NCI-H345 (cell line): ENCODE measurements at places on chromosomes 7 and 10.
A peak's percentile ranks its signal among the peaks of the same experiment; 100 is the strongest.

- DNase-seq, result no peak
Measured at GRCh38 chr7:75795831-75796285, 17.7 kb downstream of the CCL24 start.

DNA sequence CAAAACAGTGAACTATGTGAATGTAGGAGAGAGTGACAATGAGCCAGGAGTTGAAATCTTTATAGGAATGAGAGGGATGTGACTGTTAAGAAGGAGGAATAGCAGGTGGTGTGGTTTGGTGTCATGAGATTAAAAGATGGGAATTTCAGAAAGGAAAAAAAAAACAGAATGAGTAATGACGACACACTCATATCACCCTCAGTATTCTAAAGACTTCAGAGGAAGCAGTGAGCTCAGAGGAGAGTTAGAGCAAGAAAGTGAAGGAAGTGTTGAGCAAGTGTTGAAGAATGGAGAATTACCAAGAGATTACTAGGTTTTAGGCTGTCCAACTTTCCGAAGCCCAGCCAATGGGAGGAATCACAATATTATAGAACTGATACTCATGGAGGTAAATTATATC, 220.5 kb upstream of the HGF start:
- no peak for DNase-seq

DNA sequence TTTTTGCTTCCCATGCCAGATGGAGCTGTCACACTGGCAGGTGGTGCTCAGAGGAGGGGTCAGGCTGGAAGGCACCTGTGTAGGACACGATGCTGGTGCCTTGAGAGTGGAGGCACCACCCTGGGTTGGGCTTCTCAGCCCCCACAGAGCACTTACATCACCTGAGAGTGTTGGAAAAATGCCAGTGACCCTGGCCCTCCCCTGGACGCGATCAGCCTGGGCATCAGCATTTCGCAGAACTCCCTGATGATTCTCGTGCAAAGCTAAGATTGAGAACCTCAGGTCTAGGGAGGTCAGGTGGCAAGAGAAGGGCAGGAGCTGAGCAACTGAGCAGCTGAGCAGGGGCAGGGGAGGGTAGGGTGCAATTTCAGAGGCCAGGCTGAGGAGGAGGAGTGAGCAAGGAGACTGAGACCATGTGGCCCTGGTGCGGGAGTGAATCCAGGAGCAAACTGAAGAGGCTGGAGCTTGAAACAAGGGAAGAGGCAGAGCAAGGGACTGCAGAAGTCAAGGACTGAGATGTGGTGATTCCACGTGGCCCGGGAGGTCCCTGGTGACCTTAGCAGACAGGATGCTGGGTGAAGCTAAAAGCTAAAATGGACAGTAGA, 24.7 kb upstream of the GRID1 start:
- DNase-seq, result no peak

- peak; percentile 67 for DNase-seq
Measured at GRCh38 chr7:33905389-33906032, at the start of gene BMPER. Gene BMPER (plus strand): TSS chr7:33905539. CDS start chr7:33905614, 75 bp downstream.

DNA sequence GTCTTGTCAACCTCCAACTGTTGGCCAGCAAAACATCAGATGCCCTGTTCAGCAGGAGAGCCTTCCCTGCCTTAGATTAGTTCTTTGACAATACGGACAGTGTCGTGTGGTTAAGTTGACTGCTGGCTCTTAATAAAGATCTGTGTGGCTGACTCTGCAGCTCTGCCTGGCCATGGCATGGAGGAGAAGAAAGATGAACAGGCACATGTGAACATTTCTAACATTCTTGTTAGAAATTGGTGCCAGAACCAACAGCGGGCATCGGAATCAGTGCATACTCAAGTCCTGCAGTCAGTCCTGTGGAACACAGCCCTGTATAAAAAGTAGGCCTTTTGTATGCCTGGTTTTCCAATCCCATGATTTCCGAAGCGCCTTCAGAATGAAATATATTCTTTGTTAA, 455.6 kb downstream of the POM121L12 start:
- no peak for DNase-seq

DNA sequence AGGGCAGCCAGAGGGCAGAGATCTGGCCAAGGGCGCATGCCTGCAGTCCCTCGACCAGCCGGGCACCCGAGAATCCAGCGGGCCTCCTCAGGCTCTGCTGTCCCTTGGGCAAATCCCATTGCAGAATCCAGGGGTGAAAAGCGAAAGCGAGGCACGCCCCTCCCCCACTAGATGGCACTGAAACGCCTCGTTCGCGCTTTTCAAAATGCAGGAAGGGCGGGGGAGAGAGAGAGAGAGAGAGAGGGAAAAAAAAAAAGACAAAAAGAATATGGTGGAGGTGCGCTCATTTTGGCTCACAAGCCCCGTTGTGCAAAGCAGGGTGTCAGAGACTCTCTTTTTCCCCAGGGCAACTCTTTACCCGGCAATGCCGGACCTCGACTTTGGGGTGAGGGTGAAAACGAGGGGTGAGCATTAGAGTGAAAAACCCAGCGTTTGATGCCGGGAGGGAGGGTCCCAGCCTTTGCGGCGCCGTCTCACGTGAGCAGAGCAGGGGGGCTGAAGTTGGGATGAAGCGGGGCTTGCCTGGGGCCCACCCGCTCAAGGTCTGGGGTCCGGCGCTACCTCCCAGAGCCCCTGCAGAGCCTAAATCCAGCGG, 2.5 kb upstream of the TMEM178B start:
- peak; percentile 94 for DNase-seq

GRCh38 chr10:100978901-100979195, 8.4 kb downstream of the MRPL43 start:
- no peak for DNase-seq

- DNase-seq, result no peak
Measured at GRCh38 chr10:17506390-17506789, 52.0 kb upstream of the ST8SIA6 start.

- peak; percentile 9 for DNase-seq
Measured at GRCh38 chr10:47287365-47287802, 12.6 kb upstream of the GDF10 start.

DNA sequence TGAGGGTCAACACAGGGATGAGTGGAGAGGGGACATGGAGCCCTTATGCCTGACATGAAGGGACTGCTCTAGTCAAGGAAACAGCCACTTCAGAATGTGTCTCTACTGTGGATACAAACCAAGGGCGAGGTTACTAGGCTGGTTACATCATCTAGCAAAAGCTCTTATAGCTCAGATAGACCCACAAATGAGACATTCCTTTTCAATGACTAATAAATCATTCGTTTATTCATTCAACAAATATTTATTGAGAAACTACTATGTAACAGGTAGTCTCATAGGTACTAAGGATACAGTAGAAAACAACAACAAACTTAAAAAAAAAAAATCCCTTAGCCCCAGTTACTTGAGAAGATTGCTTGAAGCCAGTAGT, 219.5 kb downstream of the KIAA1217 start:
- no peak for DNase-seq

DNA sequence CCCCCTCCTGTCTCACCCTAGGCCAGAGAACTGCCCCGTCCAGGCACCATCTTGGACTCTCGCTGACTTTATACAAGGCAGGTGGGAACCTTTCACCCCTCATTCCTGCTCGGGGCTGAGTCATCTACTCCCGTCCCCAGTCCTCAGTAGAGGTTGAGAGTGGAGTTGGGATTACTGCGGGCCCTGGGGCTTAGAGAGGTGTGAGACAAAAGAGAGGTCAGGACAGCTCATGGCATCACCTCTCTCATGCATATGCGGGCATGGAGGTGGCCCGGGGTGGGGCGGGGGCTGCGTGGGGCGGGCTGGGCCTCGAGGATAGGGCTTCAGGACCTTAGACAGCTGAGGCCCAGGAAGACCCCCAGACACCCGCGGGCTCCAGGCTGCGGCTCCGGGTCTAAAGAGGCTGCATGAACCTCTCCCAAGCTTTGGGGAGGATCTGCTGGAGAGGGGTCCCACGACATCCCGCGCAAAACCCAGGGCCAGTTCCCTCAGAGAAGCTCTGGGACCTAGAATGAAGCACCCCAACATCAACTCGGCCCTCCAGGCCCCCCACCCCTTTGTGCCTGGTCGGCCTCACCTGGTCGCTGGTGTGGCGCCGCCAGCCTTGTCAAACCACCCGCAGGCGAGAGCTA, 317 bp downstream of the PDZD7 start:
- DNase-seq, result no peak

DNA sequence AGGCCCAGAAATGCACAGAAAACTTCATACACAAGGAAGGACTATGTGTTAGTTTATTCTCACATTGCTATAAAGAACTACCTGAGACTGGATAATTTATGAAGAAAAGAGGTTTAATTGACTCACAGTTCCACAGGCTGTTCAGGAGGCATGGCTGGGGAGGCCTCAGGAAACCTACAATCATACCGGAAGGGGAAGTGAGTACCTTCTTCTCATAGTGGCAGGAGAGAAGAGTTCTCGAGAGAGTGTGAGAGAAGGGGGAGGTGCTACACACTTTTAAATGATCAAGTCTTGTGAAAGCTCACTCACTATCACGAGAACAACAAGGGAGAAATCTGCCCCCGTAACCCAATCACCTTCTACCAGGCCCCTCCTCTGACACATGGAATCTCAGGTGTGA, 16.8 kb upstream of the RAMP3 start:
- no peak for DNase-seq

GRCh38 chr10:123249894-123250293, 95.7 kb downstream of the BUB3 start:
- no peak for DNase-seq

DNA sequence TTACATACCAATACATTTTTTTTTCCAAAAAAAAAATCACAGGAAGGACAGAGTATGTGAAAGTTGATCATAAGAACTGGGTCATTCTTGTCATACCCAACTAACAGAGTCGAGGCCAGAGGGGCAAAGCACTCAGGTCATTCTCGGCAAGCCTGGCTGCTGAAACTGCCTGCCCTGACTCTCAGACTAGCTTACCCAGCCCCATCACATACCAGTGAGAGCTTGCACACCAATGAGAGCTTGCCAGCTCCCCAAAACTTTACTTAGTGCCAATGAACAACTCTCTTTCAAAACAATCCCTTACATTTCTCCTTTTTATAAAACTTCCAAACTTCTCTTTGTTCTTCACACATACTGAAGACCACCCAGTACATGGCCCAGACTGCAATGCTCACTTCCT, 48.9 kb downstream of the VOPP1 start:
- no peak for DNase-seq

DNA sequence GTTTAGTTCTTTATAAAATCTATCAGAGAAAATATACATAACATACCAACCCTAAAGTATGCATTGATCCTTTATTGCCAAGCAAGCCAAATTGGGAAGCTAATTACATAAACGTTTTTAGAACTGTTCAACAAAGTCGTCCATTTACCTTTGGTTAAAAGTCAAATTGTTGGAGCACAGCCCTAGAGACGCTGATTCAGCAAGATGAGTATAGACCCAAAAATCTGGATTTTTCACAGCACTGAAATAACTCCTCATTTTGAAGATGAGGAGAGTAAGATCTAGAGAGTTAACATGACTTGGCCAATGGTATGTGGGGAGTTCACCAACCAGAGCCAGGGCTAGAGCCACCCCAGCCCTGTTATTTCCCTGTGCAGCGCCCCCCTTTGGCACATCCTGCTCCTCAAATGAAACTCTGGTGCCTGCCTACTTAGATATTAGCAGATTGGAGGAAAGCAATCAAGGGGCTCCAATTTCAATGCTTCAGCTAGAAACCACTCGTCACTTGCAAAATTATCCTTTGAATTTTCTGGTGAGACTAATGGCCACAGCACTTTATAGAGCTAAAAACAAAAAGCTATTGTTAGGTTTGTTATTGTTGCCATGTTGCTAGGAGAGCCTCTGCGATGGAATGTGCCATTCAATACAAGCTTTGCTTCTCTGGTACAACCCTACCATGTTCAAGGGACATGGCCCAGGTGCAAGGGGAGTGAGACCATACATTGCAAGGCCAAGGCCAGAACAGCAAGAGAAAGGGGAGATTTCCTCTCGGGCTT, 132.6 kb upstream of the ZEB1 start:
- no peak for DNase-seq

- DNase-seq, result no peak
Measured at GRCh38 chr10:107614939-107615685, 450.6 kb upstream of the SORCS1 start.

DNA sequence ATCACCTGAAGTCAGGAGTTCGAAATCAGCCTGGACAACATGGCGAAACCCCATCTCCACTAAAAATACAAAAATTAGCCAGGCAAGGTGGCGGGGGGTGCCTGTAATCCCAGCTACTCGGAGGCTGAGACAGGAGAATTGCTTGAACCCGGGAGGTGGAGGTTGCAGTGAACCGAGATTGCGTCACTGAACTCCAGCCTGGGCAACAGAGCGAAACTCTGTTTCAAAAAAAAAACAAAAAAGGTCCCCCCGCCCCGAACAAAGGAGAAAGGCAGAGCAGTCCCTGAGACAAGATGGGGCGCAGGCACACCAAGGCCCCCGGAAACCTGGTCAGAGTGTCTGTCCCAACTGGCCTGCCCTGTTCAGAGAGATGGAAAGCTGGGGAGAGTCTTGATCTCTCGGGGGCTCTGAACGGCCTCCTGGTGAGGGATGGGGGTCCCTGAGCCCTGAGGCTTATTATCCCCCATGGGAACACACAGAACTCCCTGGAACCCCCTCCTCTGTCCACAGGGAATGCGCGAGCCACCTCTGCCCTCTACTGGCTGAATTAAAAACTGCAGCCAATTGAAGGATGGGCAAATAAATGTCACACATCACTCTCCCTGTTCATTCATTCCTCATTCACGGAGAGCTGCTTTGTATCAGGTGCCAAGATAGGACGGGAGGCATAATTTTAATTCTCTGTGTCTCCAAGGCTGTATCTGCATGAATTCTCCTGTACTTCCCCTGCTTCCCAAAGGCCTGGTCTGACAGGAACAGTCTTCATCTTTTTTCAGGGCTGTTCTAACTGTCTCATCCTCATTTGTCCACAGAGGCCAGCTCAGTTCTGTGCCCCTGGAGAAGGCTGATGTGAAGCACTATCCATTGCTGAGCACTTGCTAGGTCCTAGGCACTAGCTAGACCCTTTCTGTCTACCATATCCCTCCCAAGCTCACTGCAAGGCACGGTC, 28.9 kb downstream of the MAT1A start:
- DNase-seq, result peak; percentile 36

DNA sequence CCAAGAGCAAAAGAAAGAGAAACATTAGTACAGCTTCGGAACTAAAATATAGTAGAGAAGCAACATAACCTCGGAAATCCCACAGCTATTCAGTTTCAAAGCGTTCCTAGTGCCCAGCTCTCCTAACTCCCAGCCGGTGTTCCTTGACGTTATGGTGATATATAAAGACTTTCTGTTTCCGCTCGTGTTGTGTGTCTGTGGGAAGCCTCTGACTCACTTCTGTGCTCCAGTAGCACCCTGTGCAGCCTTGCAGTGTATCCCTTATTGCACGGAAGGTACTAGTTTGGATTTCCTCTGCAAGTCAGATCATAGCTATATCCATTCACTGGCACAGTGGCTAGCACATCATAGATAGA, 535 bp downstream of the ASAH2B start:
- peak; percentile 25 for DNase-seq

DNA sequence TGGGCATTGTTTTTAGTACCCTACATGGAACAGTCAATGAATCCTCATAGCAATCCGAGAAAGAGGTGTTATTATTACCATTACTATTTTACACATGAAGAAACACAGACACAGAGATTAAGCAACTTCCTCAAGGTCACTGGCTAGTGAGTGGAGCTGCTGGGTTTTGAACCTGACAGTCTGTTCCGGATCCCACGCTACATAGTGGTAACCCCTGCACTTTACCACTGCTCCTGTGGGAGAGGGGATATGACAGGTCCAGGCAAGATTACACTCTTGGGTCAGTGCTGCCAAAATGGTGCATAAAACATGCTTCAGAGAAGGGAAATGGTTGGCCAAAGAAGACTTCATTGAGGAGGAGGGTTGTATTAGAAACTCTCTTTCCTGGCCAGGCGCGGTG, 185.7 kb downstream of the XPNPEP1 start:
- DNase-seq, result no peak
